ENCODE measurements at places on chromosomes 2 and 18.
A peak's percentile ranks its signal among the peaks of the same experiment; 100 is the strongest.

DNA sequence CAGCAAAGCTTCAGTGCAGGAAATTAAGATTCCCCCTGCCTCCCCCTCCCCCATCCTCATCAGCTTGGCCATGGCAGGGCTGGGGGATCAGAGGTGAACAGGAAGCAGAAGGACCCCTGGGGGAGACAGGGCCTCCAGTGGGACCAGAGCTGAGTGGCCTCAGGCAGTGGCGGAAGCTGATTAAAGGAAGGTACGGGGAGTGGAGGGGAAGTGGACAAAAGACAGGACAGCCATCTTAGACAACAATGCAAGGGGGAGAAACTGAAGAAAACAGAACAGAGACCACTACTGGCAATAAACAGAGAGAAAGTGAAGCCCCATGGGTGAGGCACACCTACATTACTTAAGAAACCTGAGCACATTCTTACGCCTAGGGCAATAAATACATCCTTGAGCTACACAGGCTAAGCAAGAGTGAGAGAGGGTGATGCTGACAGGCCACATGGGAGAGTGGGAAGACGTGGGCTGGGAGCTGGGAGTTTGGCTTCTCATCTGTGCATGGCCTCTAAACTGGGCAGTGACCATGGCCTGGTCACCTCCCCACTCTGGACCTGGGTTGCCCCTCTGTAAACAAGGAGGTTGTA, 59.6 kb downstream of the BCL11A start:
- DNase-seq = no peak

GRCh38 chr2:159976527-159977160, 85.8 kb downstream of the PLA2R1 start:
- DNase-seq = no peak

- DNase-seq = peak; percentile 8
These were observed 777 bp downstream of the GALNT3 start for GRCh38 chr2:165793161-165793778.

DNA sequence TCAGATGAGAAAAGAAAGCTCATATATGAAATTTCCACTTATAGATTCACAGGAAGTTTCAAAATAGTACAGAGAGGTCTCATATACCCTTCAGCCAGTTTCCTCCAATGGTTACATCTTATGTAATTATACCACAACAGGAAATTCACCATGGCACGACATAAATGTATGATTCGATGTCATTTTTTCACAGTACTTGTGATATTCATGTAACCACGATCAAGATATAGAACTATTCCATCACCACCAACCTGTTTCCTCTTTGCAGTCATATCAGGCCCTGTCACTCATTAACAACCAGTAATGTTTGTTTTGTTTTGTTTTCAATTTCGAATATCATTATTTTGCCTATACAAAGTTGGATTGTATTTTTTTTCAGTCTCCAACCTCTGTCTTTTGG, 314.3 kb upstream of the POU3F3 start:
- no peak for DNase-seq

- DNase-seq = no peak
These were observed 15.9 kb upstream of the LRRTM4 start for GRCh38 chr2:77538031-77538430.

All from CD4-positive, alpha-beta T cell treated with Interleukin-2 at 100 ng/mL for 4 hours (primary cell).